ENCODE measurements at places on chromosomes 4 and X.

DNA sequence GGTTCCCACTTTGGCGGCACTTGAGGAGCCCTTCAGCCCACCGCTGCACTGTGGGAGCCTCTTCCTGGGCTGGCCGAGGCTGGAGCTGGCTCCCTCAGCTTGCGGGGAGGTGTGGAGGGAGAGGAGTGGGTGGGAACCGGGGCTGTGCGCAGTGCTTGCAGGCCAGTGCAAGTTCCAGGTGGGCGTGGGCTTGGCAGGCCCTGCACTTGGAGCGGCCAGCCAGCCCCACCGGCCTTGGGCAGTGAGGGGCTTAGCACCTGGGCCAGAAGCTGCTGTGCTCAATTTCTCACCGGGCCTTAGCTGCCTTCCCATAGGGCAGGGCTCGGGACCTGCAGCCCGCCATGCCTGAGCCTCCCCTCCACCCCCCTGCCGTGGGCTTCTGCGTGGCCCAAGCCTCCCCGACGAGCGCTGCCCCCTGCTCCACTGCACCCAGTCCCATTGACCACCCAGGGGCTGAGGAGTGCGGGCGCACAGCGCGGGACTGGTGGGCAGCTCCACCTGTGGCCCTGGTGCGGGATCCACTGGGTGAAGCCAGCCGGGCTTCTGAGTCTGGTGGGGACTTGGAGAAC lies 474.3 kb downstream of the MID1IP1 start:
- no peak for DNase-seq

- DNase-seq: peak; percentile 61
Measured at GRCh38 chrX:48558271-48558670, 16.0 kb upstream of the RBM3 start.

DNA sequence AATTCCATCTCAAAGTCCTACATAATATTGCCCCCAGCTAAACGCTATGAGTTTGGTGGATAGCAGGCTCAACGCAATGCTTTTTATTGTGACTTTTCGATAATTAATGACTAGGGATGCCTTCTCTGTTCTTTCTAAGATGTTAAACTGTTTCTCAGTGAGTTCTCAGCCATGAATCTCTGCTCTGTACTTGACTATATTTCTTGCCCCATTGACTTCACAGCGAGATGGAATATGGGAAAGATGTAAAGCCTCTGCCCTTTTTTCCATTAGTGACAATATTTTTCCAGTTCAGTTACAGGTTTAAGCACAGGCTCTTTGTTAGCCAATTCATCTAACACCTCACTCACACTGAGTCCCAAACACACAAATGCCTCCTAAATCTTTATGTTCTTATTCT lies 1022.0 kb downstream of the ADGRL3 start:
- no peak for DNase-seq

- DNase-seq: no peak
Measured at GRCh38 chr4:10055871-10056270, 34.6 kb upstream of the SLC2A9 start.

Data from fibroblast of upper back skin (primary cell).